NCI-H446 treated with DMSO at 0.1 percent for 48 hours (cell line): ENCODE measurements at places on chromosomes 11 and 22.

DNA sequence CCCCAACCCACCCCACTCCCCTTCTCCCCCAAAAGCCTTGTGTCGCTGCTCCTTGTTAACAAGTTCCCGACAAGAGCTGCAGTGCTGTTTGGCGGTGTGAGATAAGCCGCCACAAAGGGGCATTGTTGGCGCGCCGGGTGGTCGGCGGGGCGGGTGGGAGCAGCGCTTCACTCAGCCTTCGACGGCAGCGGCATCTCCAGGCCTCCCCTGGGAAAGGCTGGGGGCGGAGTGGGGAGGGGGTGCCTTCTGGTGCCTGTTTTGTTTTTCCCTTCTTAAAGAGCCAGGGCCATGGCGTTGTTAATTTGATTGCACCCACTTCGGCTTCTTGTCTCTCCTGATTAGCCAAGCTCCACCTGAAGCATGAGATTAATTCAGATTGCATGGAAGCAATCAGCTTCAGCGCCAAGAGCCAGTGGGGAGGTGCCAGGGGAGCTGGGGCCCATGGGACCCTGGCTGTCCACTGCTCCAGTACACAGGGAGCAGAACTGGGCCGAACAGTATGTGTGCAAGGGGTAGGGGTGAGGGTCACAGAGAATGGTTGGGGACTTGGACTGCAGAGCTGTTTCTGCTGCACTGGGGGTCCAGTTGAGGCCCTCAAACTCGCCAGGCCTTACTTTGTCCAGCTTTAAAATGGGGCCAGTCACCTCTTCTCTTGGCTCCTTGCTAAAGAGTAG lies 165.1 kb downstream of the CEP164 start:
- no peak for DNase-seq

DNA sequence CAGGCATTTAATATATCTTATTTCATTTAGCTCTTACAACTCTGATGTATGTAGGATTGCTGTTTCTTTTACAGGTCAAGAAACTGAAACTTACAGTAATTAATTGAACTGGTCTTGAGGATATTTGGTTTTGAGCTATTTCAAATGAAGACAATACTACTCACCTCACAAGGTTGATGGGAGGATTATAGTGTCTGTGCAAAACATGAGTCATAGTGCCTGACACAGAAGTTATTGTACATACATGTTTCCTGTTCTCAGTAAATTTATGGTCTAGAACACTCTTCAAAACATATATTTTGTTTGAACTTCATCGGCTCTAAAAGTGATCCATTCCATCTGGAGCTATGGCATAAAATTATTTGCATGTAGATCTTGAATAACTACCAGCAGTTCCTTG lies 61.9 kb downstream of the CECR2 start:
- no peak for DNase-seq

GRCh38 chr11:17395554-17395961 lies 7.1 kb upstream of the KCNJ11 start:
- no peak for DNase-seq

GRCh38 chr11:134513585-134514120 lies 101.6 kb upstream of the B3GAT1 start:
- no peak for DNase-seq

DNA sequence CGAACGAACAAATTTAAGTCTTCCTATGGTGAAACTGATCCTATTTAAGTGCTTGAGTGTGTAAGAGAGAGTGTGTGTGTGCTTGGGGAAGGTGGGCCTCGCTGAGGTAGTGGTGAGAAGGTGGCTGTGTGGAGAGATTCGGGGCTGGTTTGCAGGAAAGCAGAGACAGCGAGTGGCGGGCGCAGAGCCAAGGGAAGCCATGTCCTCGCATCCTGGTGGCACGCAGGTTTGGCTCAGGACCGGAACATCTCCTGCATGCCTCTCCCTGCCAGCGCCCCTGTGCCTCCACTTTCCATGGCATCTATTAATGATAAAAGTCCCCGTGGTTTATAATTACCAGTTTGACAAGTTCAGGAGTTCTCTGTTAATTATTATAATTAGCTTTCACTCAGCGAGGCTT lies 383.1 kb upstream of the CADM1 start:
- no peak for DNase-seq

DNA sequence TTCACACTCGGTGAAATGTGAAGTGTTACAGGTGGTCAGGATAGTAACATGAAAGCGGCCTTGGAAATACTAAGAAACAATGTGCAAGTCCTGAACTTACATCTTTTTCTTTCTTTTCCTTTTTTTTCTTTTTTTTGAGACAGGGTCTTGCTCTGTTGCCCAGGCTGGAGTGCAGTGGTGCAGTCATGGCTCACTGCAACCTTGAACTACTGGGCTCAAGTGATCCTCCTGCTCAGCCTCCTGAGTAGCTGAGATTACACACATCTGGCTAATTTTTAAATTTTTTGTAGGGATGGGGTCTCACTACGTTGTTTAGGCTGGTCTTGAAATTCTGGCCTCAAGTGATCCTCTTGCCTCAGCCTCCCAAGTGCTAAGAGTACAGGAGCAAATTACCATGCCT lies 252.6 kb downstream of the SWAP70 start:
- DNase-seq, result no peak

GRCh38 chr11:70611821-70612220 lies 213.5 kb downstream of the CTTN start:
- no peak for DNase-seq

DNA sequence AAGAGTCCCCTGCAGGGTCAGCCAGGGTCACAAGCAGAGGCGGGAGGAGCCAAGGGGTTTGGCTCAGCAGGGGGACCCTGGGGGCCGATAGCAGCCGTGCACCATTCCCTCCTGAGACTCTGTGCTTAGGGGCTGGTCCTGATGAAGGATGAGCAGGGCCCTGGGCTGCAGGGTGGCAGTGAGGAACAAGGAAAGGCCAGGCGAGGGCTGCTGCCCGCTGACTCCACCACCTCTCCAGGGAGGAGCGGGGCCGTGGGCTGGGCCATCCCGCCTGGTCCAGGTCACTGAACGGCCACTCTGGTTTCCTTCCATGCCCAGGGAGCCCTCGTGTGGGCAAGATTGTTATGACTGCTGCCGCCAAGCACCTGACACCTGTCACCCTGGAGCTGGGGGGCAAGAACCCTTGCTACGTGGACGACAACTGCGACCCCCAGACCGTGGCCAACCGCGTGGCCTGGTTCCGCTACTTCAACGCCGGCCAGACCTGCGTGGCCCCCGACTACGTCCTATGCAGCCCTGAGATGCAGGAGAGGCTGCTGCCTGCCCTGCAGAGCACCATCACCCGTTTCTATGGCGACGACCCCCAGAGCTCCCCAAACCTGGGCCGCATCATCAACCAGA lies 9.2 kb upstream of the NDUFS8 start:
- no peak for DNase-seq

DNA sequence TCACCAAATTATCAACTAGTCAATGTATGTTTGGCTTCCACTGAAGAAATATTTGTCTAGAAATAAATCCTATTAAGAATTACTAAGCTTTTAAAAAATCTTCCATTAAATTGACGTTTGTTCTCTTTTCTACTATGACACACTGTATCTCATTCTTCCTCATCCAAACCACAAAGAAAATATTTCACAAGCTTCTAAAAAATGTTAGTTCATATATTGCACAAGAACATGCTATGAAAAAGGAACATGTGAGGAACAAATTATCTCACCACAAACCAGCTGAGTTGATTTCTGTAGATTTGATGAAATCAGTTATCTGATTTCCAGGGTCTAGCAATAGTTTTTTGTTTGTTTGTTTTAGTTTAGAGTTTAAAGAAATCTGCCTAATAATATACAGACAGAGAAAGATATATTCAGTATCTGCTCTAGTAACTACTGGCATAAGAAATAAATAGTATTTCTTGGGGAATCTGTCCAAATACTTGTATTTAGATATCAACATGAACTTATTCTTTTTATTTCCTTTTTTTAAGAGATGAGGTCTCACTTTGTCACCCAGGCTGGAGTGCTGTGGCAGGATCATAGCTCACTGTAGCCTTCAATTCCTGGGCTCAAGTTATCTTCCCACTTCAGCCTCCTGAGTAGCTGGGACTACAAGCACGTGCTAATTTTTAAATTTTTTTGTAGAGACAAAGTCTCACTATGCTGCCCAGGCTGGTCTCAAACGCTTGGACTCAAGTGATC lies 161.7 kb downstream of the ATG16L2 start:
- no peak for DNase-seq

GRCh38 chr22:23581260-23581650 lies 1.2 kb upstream of the IGLL1 start:
- DNase-seq, result no peak

DNA sequence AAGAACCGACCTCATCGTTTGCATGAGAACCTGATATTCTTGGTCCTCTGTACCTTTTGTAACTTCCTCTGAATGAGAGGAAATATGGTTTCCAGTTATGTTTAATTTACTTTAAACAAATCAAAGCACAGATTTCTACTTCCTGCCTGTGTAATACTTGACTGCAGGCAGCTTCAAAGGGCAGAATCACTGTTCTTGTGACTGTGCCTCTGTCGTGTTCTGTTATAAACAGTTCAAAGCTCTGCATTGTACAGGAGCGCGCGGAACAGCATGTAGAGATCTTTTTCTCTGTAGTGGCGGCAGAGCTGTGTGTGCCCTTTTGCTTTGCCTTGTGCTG lies 73.2 kb upstream of the CLDN5 start:
- no peak for DNase-seq

GRCh38 chr11:42058794-42059193 lies 599.3 kb upstream of the LRRC4C start:
- DNase-seq, result no peak

DNA sequence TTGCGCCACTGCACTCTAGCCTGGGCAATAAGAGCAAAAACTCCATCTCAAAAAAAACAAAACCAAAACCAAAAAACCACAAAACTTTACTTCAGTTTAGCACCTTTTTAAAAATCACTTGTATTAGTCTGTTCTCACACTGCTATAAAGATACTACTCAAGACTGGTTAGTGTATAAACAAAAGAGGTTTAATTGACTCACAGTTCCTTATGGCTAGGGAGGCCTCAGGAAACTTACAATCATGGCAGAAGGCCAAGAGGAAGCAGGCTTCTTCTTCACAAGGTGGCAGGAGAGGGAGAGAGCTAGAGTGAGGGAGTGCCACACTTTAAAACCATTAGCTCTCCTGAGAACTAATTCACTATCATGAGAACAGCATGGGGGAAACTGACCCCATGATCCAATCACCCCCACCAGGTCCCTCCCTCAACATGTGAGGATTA lies 261.3 kb downstream of the TMEM135 start:
- no peak for DNase-seq

GRCh38 chr11:66651016-66651415 lies 12.5 kb downstream of the RBM4 start:
- DNase-seq, result no peak

GRCh38 chr11:47248304-47248663 lies 330 bp downstream of the ACP2 start:
- DNase-seq, result no peak

DNA sequence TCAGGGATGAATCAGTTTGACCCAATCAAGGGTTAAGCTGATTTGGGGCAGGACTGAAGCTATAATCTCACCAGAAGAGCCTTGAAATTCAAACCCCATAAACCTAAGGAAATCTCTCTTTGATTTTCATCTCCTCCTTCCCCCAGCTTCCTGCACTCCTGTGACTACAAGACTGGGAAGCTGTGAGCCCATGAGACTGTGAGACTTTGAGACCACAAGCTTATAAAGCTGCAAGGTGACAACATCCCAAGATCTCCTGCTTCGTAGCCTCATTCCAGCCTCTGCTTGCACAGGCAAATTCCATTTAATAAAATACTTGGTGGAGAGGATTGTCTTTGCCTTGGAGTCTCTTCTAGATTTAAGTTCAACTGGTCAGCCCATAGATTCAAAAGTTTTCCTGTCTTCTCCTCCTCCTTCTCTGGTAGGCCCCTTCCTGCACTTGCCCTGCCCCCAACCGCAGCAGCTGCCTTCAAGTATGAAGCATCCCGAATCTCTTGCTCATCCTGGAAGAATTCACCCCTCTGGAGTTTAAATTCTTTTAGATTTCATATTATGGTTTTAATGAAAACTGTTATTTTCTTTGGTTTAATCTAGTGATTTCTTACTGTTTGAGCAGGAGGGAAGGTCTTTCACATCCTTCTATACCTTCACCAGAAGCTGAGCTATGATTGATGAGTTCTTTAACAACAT lies 42.1 kb downstream of the PAMR1 start:
- no peak for DNase-seq

- DNase-seq, result no peak
Observed at GRCh38 chr11:19973136-19973635, 187.1 kb downstream of the DBX1 start.

GRCh38 chr22:23183061-23183698 lies 2.9 kb downstream of the BCR start:
- DNase-seq, result no peak

- no peak for DNase-seq
Observed at GRCh38 chr11:11513422-11513821, 108.4 kb downstream of the GALNT18 start.

- no peak for DNase-seq
Observed at GRCh38 chr11:64498136-64498535, 92.9 kb upstream of the SLC22A12 start.

DNA sequence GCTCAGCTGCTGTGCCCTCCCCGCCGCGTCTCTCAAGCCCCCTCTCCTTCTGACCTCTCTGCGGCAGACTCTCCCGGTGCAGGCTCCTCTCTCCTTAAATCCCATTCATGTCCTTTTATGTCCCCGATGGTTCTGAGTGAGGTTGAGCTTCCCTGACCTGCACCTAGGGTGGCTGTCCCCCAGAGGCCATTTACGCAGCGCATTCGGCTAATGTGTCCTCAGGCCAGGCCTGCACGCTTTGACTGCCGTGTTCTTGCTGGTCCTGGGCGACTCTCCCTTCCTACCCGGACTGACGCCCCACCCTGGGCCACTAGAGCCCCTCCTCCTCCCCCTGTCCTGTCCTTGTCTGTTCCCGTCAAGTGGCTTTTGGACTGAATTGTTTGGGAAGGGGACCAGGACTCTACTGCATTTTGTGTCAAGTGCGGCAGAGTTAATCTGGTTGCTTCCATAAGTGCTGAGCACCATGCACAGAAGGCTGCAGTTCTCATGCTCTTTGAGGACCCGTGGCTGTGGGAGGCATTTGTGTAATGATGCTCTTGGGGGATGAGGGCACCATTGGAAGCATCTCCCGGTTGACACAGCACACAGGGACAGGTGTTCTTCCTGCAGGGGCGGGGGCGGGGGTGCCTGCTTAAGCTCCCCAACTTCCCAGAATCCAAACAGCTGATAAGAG lies 37.1 kb downstream of the IGHMBP2 start:
- no peak for DNase-seq
